ENCODE measurements at places on chromosomes 12 and 14.

DNA sequence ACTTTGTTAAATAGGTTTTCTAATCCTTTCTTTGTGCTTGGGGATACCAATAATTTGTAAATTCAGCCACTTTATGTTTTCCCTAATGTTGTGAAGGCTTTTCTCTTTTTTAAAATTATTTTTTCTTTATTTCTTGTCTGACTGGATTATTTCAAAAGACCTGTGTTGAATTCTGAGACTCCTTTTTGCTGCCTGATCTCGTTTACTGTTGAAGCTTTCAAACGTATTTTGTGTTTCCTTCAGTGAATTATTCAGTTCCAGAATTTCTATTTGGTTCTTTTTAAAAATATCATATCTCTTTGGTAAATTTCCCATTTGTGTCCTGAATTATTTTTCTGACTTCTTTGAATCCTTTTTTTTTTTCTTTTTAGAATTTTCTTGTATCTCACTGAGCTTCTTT, 241.6 kb downstream of the LRIG3 start:
- no peak for DNase-seq

DNA sequence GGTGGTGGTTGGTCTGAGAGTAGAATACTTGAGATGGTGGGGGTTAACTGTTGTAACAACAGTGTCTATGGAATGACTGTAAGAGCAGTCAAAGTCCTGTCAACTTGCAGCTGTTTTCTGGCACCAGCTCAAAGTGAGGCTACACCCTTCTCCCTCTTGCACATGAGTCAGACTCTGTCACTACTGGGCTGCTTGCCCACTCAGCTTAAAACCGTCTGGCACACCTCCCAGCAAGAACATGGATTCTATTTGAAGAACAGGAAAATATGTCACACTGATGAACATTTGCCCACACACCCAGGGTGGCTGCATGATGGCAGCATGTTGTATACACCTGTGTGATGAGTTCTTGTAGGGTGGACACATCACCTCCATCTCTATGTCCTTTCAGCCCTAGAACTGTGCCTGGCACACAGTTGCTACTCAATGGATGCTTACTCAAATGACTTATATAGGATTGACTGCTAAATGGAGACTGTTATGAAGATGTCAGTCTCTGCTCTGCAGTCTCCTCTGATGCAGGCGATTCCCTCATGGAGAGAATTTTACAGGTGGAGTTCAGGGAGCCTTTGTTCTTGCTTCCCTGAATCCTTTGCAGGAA, 19.3 kb upstream of the SERPINA6 start:
- no peak for DNase-seq

DNA sequence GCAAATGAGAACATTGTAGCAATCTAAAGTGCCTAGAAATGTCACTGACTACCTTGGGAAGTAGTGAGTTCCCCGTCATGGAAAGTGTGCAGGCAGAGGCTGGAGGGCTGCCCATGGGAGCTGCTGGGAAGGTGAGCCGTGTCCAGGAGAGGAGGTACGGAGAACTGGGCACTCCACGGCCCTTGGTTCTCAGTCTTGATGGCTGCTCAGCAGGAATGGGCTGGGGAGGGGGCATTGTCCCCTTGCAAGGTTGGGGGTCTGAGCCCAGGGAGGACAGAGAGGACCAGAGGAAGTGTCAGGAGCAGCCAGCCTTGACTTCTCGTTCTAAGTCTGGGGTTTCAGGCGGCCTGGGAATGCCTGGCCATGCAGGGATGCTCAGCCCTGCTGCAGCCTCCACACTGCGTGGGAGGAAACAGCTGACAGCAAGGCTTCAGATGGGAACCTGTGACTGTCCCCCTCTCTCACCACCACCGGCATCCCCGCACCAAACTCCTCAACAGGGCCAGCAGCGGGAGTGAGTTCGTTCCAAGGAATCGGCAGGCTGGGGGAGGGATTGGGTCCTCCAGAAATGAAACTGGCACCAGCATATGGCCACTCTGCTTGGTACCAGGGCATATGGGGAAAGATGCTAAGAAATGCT, 140.2 kb downstream of the BCL11B start:
- no peak for DNase-seq

- no peak for DNase-seq
Measured at GRCh38 chr14:54792288-54792687, 110.3 kb downstream of the GCH1 start.

GRCh38 chr14:29528889-29529288, 398.8 kb downstream of the PRKD1 start:
- no peak for DNase-seq

GRCh38 chr12:109191621-109192250, 75.3 kb downstream of the ACACB start:
- no peak for DNase-seq

GRCh38 chr12:6729186-6729585, 5.3 kb downstream of the COPS7A start:
- no peak for DNase-seq

DNA sequence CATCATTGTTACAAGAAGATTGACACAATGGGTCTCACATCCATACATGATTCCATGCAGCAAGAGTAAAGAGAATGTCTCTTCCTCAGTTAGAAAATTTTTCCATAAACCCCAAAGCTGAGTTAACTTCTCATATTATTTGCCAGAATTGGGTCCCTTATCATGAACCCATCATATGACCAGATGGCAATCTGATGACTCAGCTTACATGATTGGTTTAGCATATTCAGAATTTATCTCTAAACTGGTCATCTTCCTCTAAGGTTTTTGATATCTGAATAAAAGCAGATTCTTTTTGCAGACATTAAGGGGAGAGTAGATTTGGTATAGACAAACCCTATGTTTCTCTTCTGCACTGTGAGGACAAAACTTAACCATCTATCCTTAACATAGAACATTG, 174.9 kb downstream of the PIK3C2G start:
- DNase-seq = no peak

GRCh38 chr12:57149245-57149900, 2.0 kb upstream of the LRP1-AS start:
- DNase-seq = no peak

- DNase-seq = no peak
Measured at GRCh38 chr14:91155626-91156089, 41.8 kb downstream of the DGLUCY start.

DNA sequence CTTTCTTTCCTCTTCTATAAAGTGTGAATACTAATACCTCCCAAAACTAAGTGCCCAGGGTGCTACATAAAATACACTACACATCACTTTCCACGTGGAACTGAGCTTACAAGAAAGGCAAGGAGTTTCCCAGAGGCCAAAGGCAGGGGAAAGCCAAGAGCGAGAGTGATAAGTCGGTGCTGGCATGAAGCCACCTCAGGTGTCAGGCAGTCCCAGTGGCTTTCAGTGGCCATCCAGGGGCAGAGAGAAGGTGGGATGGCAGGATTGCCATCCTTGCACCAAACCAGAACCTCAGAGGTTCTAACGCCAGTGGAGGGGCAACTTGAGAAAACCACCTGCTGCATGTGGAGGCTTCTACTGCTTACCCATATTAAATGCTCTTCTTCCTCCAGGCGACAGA, 79.7 kb upstream of the DIO3 start:
- DNase-seq = no peak

GRCh38 chr14:73260574-73260973, 23.3 kb downstream of the PAPLN start:
- no peak for DNase-seq

DNA sequence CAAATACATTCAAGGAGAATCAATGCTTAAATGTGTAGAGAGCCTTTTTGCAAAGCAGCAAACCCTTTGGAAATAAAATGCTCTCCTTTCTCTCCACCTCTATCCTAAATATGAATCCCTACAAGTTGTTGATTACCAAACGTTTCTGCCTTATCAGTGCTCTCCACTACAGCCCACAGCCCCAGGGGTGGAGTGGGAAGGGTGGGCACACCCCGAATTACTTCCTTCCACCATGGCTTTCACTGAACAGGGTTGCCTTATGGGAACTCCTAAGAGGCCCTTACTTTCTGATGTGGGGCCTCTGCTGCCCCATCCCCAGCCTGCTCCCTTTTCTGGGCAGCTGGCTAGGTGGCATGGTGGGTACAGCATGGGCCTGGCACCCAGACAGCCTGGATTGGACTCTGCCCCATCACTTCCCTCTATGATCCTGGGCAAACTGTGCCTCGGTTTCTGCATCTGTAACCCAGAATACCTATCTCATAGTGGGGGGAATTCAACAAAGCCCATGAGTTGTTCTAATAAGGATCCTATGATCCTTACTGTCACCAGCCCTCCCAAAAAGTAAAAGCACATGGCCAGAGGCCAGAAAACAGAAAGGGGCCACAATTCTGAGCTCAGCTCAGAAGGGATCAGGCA, 16.1 kb downstream of the AK7 start:
- no peak for DNase-seq

DNA sequence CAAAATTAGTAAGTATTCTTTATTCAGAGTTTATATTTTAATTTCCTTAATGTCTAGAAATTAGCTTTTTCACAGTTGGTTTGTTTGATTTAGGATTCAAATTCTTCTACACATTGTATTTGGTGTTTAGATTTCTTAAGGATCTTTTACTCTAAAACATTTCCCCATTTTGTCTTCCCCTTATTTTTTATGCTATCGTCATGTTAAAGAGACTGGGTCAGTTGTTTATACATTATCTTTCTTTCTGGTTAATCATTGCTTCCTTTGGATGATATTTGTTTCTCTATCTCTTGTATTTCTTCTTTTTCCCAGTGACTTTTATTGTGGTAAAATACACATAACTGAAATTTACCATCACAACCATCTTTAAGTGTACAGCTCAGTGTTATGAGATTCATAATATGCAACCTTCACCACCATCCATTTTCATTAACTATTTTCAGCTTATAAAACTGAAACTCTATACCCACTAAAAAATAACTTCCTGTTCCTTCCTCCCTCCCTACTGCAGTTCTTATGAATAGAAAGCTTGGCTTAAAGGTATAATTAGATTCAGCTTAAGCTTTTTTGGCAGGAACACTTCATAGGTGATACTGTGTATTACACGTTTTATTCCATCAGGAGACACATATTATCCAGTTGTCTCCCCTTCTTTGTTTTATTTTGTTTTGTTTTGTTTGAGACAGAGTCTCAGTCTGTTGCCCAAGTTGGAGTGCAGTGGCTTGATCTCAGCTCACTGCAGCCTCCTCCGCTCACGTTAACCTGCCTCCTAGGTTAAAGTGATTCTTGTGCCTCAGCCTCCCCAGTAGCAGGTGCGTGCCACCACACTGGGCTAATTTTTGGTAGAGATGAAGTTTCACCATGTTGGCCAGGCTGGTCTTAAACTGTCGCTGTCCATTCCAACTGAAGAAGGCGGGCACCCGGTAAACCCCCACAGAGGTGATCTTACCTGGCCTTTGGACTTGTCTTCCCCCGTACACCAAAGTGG, 45.0 kb downstream of the NOPCHAP1 start:
- no peak for DNase-seq

GRCh38 chr12:68771223-68771925, 25.4 kb downstream of the SLC35E3 start:
- DNase-seq = no peak

- DNase-seq = no peak
Measured at GRCh38 chr12:126457776-126458175, 1392.5 kb downstream of the AACS start.

GRCh38 chr12:132634411-132634990, 15.9 kb downstream of the P2RX2 start:
- no peak for DNase-seq

DNA sequence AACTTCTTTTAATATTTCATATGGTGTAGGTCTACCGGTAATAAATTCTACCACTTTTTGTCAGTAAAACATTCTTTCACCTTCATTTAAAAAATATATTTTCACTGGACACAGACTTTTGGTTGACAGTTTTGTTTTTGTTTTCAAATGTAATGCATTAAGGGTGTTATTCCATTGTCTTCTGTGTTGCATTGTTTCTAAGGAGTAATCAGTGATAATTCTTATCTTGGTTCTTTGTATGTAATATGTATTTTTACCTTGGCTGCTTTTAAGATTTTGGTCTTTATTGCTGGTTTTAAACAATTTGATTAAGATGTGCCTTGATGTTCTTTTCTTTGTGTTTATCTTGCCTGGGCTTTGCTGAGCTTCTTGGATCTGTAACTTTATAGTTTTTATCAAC, 4.1 kb downstream of the MAP1LC3B2 start:
- no peak for DNase-seq

DNA sequence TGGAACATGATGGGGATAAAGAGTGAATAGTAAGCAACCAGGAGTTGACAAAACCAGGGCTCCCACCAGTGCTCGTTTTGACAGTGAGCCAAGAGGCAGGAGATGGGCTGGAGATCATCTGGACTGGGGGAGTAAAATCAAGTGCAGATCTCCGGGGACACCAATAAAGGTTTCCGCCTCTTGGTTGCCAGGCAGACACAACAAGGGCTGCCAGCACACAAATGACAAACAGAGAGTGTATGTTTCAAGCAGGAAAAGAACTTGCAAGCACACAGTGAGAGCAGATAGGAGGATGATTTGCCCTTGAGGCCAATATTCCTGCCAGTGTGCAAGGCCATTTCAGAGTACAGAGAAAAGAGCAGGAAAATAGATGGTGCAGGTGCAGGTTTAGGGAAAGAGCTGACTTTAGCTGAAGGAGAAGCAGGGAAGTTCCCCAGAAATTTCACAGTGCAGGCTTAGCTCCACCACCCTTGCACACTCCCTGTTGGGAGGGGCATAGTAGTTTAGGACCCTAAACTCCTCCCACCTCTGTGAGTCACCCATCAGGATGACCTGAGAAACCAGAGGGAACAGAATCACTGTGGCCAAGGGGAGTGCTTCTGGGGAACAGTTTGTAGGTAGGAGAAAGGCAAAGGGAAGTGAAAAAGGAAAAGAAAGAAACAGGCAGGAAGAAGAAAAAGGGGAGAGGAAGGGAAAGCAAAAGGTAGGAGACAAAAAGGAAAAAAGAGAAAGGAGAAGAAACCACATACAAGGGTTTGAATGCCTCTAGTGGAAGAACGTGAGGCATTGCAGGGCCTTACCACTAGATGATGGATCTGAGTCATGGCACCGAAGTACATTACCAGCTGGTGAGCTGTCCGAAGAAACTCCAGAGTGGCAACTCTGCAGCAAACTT, 404.4 kb downstream of the SLC6A15 start:
- DNase-seq = no peak

DNA sequence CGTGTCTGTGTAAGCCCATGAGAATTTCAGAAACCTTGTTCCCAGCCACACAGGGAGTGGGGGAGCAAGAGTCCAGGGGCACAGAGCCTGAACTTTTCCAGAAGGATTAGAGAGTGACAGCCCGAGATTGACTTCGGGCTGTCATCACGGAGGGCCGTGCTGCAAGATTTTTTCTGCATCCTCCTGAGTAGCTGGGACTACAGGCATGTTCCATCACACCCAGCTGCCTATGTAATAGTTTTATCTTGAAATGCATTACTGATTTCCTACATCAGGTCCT, 14.4 kb downstream of the EVL start:
- no peak for DNase-seq

GRCh38 chr14:95295600-95296376, 23.9 kb downstream of the CLMN start:
- no peak for DNase-seq

GRCh38 chr12:116662612-116663144, 75.2 kb downstream of the SPRING1 start:
- no peak for DNase-seq

DNA sequence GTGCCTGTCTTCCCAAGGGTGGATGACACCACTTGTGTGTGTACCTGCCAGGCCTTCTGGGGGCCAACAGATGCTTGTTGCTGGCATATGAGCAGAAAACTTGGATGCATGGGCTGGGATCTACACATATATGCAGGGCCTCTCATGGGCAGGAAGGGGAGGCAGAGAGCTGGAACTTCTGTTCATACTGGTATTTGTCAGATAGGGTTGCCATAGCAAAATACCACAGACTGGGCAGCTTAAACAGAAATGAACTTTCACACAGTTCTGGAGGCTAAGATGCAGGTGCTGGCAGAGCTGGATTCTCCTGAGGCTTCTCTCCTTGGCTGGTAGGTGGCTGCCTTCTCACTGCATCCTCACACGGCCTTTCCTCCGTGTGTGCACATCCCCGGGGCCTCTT, 121.8 kb downstream of the SUDS3 start:
- no peak for DNase-seq

Measured in T-helper 9 cell (primary cell).